Posterior cingulate gyrus (tissue), 11 donors: ENCODE measurements at places on chromosomes 12 and 14.

DNA sequence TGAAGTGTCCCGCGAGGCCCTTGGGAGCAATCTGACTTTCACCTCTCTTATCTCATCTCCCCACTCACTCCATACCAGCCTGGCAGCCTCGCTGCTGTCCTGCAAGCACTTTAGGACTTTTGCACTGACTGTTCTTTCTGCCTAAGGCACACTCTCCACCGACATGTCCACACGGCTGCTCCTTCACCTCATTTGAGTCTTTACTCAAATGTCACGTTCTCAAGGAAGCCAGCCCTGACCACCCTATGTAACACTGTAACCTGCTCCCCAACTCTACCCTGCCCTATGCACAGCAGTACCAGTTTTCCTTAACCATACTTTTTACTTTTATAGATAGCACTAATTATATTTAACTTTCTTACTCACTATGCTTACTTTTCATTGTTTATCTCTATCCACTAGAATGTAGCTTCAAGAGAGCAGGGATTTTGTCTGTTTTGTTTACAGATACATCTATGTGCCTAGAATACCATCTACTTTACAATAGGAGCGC is 32.0 kb downstream of the PRKD1 start:
- DNase-seq: no peak

DNA sequence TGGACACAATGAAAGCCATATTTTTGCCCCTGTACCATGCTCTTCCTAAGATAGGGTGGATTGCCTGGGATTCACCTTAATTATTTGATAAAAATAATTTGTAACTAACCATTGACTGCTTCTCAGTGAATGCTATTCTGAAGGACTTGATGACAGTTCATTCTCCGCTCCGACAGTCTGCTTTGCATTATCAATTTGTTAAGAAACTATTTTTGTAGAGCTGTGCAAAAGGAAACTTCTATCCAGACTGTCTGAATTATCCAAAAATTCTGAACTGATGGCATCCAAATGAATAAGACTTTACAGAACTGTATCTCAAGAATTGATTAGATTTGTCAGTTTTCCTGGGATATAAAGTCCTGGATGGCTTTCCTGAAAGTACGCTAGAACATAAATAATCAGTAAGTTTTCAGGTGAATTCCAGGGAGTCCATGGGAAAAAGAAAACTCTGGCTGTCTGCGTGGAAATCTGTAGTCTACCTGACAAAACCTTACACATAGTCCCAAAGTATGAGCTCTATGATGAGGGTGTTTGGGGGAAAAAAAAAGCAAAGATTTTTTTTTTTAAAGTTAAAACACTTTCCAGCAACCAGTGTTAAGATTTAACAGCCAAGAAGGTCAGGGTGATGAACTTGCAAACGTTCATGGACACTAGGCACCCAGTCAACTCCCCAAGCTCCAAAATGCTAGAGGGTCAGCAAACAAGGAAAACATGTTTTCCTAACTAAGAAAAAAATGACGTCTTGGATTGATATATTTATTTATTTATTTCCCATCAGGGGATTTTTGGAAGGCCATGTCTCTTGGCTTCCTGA is 291.1 kb upstream of the TBX3 start:
- no peak for DNase-seq

GRCh38 chr14:97432586-97432985 is 635.4 kb downstream of the VRK1 start:
- no peak for DNase-seq

DNA sequence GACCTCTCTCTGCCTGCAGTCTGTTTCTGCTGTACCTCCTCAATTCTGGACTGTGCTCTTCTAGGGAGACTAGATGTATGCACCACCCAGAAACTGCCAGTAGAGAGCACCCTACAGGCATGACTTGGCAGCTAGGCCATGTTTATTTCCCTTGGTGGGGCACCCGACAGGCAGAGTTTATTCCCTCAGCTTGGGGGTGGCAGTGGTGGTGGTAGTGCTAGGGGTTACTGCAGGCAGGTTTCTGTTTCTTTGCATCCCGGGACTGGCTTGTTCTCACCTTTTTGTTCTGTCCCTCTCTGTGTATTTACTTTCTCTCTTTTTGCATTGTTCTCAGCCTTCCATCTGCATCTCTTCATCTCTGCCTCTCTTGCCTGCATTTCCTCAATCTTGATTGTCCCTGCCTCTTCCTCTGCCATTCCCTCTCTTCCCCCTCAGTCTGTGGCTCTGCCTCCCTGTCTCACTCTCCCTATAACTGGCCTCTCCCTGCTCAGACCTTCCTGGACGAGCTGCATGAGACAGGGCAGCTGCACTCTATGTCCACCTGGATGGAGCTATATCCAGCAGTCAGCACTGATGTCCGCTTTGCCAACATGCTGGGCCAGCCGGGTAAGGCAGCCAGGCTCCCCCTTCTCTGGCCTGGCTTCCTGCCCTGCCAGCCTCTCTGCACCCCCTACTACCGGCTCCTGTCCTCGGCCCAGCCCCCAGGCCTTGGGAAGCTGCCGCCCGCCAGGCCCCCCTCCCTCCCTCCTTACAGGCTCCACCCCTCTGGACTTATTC is 13.8 kb downstream of the PRPF40B start:
- DNase-seq: no peak

GRCh38 chr12:77894556-77894955 is 63.9 kb downstream of the NAV3 start:
- no peak for DNase-seq

GRCh38 chr14:20247646-20248246 is 8.7 kb downstream of the OR11H4 start:
- no peak for DNase-seq

DNA sequence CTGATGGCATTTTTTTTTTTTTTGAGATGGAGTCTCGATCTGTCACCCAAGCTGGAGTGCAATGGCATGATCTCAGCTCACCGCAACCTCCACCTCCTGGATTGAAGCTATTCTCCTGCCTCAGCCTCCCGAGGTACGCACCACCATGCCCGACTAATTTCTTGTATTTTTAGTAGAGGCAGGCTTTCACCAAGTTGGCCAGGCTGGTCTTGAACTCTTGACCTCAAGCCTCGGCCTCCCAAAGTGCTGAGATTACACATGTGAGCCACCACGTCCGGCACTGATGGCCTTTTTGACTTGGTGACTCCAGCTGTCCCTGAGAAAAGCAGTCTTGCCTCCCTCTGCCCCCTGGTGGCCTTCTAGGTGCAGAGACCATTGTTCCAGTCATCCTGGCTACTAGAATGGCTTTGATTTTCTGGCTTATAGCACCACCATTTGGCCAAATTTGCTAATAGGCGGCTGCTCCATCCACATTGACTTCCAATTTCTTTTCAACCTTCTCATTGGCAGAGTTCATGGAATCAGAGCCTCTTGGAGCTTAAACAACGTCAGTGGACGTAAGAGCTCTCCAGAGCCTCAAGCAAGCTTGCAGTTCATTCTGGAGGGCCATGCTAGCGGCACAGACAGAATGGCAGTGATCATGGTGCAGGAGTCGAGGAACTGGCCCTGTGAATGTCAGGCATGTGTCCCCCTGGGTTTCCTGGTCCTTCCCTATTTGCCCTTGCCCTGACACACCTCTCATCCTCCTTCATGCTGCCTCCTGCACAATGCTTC is 25.4 kb upstream of the EIF4B start:
- peak; percentile 81 for DNase-seq

- DNase-seq: no peak
Observed at GRCh38 chr12:24467226-24467625, 481.7 kb downstream of the BCAT1 start.

DNA sequence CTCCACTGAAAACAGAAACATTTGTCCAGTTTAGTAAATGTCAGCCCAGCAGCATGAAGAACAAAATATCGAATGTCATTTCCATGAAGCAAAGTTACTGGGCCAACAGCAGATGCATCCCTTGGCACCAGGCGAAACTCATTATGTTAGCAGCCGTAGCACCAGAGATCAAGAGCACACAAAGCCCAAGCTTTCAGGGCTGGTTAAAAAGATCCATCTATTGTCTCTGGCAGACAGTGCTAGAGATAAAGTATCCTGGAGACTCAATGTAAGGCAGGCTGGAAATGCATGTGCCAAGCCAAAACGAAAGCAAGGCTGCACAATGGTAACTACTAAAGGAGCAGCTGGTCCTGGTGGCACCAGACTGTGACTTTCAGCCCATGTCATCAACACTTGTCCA is 120.3 kb upstream of the PLEKHG7 start:
- no peak for DNase-seq

GRCh38 chr12:66061557-66062289 is 68.8 kb downstream of the LLPH start:
- no peak for DNase-seq

DNA sequence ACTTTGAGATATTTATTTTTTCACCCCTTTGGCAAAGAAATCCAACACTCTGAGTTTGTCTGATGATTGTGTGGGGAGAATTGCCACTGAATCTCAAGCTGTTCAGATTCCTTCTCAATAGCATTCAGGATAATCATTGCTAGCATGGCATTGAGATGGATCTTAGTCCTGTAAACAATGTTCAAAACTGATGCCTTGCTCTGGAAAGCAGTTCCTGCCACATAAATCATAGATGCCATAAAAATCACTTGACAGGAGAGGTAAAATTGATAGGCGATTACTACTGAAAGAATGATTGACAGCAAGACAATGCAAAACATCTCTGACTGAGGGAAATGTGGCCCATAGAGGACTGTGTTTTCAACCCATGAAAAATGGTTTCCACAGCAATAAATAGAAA is 915.6 kb downstream of the TRHDE start:
- DNase-seq: no peak

DNA sequence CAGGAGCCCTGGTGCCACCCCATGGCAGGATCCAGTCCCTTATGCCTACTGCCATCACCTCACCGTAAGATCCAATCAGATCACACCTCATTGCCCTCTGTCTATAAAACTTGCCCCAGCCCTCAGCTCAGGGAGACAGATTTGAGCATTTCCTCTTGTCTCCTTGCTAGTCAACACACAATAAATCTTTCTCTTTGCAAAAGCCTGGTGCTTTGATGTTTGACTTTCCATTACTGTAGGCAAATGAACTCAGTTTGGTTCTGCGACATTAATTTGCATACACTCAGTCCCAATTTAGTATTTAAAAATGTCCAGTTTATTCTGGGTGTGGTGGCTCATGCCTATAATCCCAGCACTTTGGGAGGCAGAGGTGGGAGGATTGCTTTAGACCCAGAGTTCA is 188.4 kb downstream of the AEBP2 start:
- DNase-seq: no peak

DNA sequence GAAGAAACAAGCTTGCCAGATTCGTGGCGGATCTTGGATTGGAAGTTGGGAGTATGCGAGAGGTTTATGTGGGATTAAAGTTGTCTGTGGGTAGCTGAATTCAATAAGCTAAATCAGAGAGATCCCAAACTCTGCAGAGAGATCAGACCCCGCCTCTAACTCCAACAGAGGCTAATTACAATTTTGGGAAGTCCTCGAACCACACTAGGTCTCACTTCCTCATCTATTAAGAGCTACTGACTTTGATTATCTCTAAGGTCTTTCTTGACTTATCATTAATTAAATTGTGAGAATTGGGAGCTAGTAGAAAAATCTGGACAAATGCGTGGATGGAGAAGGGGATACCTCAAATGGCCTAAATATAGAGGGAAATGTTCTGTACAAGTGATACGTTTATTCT is 9.1 kb downstream of the NTF3 start:
- no peak for DNase-seq

DNA sequence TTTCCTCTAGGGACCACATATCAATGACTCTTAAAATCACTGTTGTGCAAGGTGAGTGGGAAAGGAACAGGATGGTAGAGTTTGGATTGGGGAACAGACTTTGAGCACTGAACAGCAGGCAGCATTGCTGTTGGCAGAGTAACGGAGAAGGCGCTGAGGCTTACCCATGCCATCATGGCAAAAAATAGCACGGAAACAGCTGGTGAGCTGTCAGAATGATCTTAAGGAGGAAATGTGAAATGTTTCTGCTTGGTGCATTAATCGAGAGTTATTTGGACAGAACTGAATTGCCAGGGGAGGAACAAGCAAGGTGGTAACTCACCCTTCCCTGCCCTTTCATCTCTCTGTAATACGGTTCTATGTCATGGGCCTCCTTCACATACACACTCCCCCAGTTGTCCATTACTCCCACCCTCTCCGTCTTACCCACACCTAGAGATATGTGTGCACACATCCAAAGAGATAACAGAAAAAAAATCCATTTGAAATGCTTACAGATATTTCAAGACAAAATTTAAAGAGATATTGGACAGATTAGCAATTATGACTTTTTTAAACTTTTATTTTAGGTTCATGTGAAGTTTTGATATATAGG is 572.5 kb downstream of the DIO2 start:
- DNase-seq: no peak

- no peak for DNase-seq
Observed at GRCh38 chr12:103279444-103279843, 216.3 kb downstream of the C12orf42 start.

GRCh38 chr12:103348935-103349334 is 146.8 kb downstream of the C12orf42 start:
- no peak for DNase-seq

- DNase-seq: no peak
Observed at GRCh38 chr14:105083926-105084685, 18.9 kb upstream of the GPR132 start.

- no peak for DNase-seq
Observed at GRCh38 chr12:1830981-1831963, 10.9 kb downstream of the LRTM2 start.

GRCh38 chr12:62717643-62718042 is 217.3 kb downstream of the PPM1H start:
- no peak for DNase-seq

DNA sequence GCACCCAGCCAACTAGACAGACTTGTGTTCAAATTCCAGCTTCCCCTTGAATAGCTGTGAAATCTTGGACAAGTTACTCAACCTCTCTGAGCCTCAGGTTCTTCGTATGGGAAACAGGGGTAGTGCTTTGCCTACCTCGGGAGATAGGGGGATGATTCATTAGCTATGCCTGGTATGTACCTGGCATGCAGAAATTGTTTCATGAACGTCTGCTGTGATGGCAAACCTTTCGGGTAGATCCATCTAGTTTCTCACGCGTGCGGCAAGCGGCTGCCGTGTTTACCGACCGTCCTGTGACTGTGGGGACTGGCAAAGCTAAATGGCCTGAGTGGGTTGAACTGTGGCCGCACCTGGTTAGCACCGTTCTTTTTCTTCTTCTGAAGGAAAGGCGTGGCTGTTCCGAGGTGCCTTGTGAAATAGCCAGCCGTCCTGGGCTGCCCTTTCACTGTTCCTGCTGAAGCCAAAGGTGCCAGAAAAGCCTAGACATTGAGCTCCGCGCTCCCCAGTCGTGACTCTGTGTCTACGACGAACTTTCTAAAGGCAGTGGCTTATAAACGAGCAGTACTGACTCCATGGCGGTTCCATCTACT is 40.6 kb upstream of the MED13L start:
- no peak for DNase-seq

GRCh38 chr14:102525219-102525928 is 15.8 kb upstream of the ANKRD9 start:
- no peak for DNase-seq

GRCh38 chr12:85759091-85759490 is 77.1 kb downstream of the RASSF9 start:
- DNase-seq: no peak
